Fibroblast of villous mesenchyme (primary cell): ENCODE measurements at places on chromosomes 6 and 20. TPM values are rescaled to one million over a fixed set of nuclear protein-coding genes. Genes with fewer than 3 reads are reported as not detected.
A peak's percentile ranks its signal among the peaks of the same experiment; 100 is the strongest.

DNA sequence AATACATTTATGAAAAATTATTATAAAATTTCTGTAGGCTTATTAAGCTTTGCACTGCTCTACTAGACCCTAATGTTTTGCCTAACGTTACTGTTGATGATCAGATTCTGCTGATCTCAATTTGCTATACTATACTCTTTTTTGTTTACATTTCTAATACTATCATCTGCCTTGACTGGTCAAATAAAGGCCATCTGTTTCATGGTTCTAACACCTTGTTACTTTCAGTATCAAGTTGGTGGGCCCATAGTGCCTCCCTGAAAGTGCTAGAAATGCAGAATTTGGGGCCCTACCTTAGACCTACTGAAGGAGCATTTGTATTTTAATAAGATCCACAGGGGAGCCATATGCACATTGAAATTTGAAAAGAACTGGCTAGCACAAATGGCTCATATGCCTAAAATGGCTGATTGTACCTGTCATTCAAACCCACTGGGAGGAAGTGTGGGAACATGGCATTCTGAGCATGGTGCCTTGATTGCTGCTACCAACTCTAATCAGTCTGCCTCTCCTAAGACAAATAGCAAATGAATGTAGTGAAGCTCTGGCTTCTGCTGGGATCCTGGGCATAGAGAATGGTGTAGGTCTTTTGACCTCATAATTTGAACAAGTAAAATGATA lies 199.1 kb upstream of the BTBD3 start:
- no peak for DNase-seq

DNA sequence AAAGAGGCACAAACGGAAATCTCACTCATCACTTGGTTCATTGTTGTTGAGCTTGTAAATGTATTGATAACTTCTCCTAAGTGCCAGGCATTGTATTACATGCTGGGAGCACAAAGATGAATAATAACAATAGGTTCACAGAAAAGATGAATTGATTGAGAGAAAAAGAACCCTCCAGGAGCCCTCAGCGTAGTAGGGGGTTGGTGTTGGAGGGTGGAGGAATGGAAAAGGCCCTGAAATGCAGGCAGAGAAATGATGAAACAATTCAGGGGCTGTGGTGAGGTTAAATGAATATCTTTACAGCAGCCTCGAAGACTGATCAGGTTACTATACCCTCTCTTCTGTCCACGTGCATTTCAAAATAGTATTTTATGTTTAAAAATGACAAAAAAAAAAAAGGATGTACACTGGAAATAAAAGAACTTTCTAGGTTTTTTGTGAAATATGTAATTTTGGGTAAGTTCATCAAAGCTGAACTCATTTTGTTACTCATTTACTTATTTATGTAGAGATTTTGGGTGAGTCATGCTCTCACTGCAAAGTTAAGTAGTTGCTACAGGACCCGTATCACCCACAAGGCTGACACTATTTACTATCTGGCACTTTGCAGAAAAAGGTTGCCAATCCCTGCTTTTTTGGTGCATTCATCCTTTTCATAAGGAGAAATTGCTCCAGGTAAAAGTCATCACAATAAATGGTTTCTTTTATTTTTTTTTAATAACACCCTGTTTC lies 277.3 kb downstream of the ZNF217 start:
- no peak for DNase-seq

DNA sequence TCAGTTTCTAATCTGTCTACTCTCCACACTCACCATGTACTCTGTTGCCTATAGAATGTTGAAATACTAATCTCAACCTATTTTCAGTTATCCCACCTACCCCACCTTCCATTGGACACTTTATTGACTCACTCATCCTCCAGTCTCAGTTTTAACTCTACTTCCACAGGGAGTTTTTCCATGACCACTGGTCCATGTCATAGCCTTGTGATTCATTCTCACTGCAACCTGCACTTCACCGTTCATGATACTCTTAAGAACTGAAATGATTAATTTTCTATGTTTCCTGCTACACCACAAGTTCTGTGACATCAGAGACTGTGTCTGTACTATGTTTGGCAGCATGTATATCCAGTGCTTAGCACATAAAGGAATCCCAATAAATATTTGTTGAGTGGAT lies 122.8 kb upstream of the HSF2 start:
- DNase-seq: no peak

DNA sequence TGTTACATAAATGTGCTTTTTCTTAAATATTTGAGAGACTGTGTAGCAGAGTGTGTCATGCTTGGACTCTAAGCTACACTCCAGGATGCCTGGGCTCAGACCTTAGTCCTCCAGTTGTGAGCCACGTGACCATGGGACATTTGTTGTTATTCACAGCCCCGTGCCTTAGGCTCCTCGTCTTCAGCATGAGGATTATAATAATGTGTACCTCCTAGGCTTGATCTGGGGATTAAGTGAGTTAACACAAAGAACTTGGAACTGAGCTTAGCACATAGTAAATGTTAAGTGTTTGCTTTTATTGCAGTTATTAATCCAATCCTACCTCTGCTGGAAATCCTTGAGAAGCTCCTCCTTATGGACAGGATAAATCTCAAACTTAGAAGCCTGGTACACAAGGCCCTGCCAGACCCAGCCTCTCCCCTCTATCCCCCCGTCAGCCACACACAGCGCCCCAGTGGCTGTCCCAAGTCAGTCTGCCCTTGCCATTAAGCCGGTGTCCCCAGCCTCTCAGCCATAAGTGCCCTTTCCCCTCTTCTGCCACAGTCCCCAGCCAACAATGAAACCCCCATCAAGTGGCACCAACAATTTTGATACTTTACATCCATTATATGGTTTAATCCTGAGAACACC lies 177.5 kb downstream of the TMEM242 start:
- DNase-seq: peak; percentile 47

PRDM1 gene
- total RNA-seq: 29.6 and 39.7 TPM in 2 replicates

ID4 gene
- 2.2 and 4.2 TPM in 2 replicates for total RNA-seq

TINAG gene
- not detected in 2 replicates for total RNA-seq
